Naive B cell (primary cell): ENCODE measurements at places on chromosomes 16 and 17. TPM values are rescaled to one million over a fixed set of nuclear protein-coding genes. Genes with fewer than 3 reads are reported as not detected.

Gene NOXO1
- not detected for polyA plus RNA-seq

DNA sequence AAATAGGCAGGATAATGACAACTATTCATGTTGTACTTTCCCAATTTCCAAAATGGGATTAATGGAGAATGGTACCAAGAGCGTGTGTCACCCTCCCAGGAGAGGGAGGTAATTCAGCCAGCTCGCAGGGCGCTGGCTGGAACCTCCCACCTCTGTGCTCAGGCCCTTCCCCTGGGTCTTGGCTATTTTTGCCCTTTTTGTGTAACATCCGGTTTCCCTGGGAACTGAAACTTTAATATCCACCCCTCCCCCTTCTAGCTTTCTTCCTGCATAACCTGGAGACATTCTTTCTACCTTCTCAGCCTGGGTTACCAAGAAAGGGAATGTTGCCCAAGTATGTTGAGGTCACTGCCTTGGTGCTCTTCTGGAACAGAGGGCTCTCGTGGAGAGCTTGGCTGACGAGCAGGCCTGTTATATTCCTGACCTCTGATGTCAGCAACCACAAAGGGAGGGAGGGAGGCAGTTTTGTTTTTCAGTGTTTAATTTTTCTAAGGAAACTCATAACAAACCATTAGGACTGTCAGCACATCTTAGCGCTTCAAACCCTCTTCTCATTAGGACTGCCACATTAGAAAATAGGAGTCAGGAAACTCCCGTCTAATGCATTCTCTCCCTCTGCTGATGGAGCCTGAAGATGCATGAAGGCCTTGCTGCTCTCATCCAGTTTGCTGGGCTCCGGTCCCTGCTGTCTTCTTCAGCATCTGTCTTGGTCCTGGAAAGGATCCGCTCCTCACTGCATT, 25.6 kb downstream of the ITGB3 start:
- no peaks in the 10 kb centered on the region for H3K27me3 ChIP-seq
- H3K27ac ChIP-seq, result peak overlapping the region; percentile 92
- no peaks in the 10 kb centered on the region for H3K36me3 ChIP-seq
- peak; percentile 78 for DNase-seq
- peak overlapping the region; percentile 75 for H3K4me3 ChIP-seq

- no peak for DNase-seq
- H3K36me3 ChIP-seq, result peaks cover 9% of the 10 kb centered on the region
- H3K4me3 ChIP-seq, result peak overlapping the region; percentile 89
- peak overlapping the region; percentile 78 for H3K27ac ChIP-seq
- H3K27me3 ChIP-seq, result peaks cover 11% of the 10 kb centered on the region
Measured at GRCh38 chr16:2204416-2205103, 694 bp upstream of the MLST8 start.

- H3K4me3 ChIP-seq, result peak overlapping the region; percentile 99
- H3K4me1 ChIP-seq, result peaks cover 53% of the 10 kb centered on the region
- no peaks in the 10 kb centered on the region for H3K27me3 ChIP-seq
- H3K36me3 ChIP-seq, result peaks cover 19% of the 10 kb centered on the region
Measured at GRCh38 chr17:75778861-75779249, 5.8 kb upstream of the UNK start.

Gene PDIA2
- polyA plus RNA-seq, result not detected

GRCh38 chr17:76599694-76600460, 14.2 kb upstream of the ST6GALNAC2 start:
- no peaks in the 10 kb centered on the region for H3K36me3 ChIP-seq
- no peak overlapping the region for H3K4me3 ChIP-seq
- peaks cover 11% of the 10 kb centered on the region for H3K27me3 ChIP-seq
- no peak overlapping the region for H3K27ac ChIP-seq

GRCh38 chr17:57637666-57638010, 107.5 kb downstream of the CCDC182 start:
- H3K4me1 ChIP-seq, result peaks cover 12% of the 10 kb centered on the region
- no peaks in the 10 kb centered on the region for H3K27me3 ChIP-seq
- DNase-seq, result no peak
- peaks cover 7% of the 10 kb centered on the region for H3K36me3 ChIP-seq

- DNase-seq, result no peak
- H3K36me3 ChIP-seq, result no peaks in the 10 kb centered on the region
- H3K4me1 ChIP-seq, result no peaks in the 10 kb centered on the region
- peaks cover 17% of the 10 kb centered on the region for H3K27me3 ChIP-seq
Measured at GRCh38 chr17:66281661-66282369, 20.6 kb upstream of the PRKCA start.

Gene NPIPA5
- polyA plus RNA-seq, result 0.82 TPM

GRCh38 chr17:48552466-48553189, 7.7 kb upstream of the HOXB2 start:
- no peaks in the 10 kb centered on the region for H3K36me3 ChIP-seq
- no peak for DNase-seq
- H3K27ac ChIP-seq, result no peak overlapping the region
- peaks cover 21% of the 10 kb centered on the region for H3K4me1 ChIP-seq
- no peak overlapping the region for H3K4me3 ChIP-seq

DNA sequence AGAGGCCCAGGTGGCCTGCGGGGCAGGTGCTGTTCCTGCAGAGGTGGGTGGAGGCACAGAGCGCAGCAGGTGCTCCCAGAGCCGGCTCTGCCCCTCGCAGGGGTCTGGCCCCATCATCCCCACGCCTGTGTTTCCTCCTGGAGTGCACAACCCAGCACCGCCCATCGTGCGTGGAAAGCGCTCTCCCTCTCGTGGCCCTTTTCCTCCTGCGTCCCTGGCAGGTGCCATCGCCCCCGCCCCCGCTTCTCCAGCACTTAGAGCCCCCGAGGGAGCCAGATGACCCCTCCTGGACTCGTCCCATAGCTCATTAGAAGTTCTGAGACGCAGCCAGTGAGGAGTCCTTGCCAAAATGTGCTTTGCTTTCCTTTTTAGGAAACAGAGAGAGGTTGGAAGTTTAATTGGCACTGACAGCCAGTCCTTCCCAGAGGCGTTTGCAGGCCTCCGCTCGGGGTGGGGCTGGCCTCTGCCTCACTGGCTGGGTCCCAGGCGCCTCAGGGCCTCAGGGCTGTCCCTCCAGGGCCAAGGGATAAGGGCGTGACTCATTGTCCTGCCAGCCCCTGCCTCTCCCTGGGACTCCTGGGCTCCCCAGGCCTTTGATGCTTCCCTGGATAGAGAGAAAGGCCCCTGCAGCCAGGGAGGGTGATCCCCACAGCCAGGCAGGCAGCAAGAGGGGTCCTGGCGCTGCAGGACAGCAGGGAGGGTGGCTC, 32.2 kb upstream of the CHMP6 start:
- no peak overlapping the region for H3K27ac ChIP-seq
- H3K27me3 ChIP-seq, result no peaks in the 10 kb centered on the region
- DNase-seq, result no peak
- H3K36me3 ChIP-seq, result peaks cover 2% of the 10 kb centered on the region
- no peak overlapping the region for H3K4me3 ChIP-seq

DNA sequence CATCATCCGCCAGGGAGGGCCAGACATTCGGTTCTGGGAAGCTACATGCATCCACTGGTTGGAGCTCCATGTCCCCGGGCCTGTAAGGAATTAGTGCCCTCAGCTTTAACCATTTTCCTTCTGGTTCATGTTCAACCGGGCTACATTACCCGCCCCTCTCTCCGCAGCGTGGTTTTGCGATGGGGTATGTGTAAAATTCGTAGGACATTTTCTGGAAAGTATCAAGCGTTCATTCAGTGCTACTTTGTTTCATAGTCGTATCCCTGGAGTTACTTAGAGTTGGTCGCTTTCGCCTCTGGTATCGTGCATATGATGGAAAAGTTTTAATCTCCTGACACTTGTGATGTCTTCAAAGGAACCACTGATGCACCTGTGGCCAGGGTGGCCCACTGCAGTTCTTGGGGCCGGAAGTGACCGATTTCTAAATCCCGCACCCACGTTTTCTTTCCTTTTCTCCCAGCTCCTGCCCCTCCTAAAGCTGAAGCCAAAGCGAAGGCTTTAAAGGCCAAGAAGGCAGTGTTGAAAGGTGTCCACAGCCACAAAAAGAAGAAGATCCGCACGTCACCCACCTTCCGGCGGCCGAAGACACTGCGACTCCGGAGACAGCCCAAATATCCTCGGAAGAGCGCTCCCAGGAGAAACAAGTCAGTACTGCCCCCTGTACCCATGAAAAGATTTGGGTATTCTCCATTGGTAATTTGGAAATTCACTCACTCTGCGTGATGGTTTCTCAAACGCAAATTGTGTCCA, 637 bp downstream of the RPL23A start:
- H3K27me3 ChIP-seq, result no peaks in the 10 kb centered on the region
- peaks cover 10% of the 10 kb centered on the region for H3K36me3 ChIP-seq
- H3K4me1 ChIP-seq, result peaks cover 44% of the 10 kb centered on the region

- H3K27ac ChIP-seq, result no peak overlapping the region
- peaks cover 12% of the 10 kb centered on the region for H3K27me3 ChIP-seq
- H3K4me3 ChIP-seq, result no peak overlapping the region
- no peaks in the 10 kb centered on the region for H3K36me3 ChIP-seq
Measured at GRCh38 chr16:1154887-1155331, 2.0 kb downstream of the CACNA1H start.

Gene KRT12
- polyA plus RNA-seq, result not detected

Gene CA5A
- not detected for polyA plus RNA-seq

- no peak overlapping the region for H3K4me3 ChIP-seq
- DNase-seq, result no peak
- H3K4me1 ChIP-seq, result no peaks in the 10 kb centered on the region
- H3K36me3 ChIP-seq, result no peaks in the 10 kb centered on the region
- H3K27ac ChIP-seq, result no peak overlapping the region
- peaks cover 25% of the 10 kb centered on the region for H3K27me3 ChIP-seq
Measured at GRCh38 chr16:10688291-10688690, 6.4 kb downstream of the TEKT5 start.

DNA sequence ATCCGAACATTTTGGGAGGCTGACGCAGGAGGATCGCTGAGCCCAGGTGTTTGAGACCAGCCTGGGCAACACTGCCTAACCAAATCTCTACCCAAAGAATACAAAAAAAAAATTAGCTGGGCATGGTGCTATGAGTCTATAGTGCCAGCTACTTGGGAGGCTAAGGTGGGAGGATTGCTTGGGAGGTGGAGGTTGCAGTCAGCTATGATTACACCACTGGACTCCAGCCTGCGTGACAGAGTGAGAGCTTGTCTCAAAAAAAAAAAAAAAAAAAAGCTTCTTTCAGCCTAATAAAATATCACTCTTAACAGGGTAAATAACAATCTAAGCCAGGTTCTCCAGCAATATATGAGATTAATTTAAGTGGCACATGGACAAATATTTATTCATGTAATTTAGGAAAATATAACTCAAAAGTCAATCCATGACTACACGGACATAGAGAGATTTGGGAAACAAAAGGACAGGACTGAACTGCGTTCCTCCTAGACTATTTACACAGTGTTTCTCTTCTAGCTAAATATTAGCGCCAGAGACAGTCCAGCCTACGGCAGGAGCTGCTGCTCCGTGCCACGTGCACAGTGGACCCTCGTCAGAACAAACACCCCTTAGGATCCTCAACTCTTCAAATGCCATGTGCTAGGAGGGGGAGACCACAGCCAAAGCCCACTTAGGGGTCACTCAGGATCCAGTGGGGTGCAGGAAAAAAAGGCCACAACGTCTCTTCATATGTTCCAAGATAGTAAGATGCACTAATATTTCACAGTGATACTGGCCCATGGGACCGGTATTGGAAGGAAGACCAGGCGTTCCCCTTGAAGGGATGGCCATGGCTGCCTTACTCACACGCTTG, 8.7 kb downstream of the USP36 start:
- H3K4me1 ChIP-seq, result peaks cover 15% of the 10 kb centered on the region
- H3K4me3 ChIP-seq, result no peak overlapping the region
- no peak for DNase-seq
- no peaks in the 10 kb centered on the region for H3K27me3 ChIP-seq
- H3K36me3 ChIP-seq, result peaks cover 48% of the 10 kb centered on the region

Gene KCNJ18
- polyA plus RNA-seq, result not detected

Gene CIITA
- polyA plus RNA-seq, result 130 TPM

Gene LLGL2
- 14.4 TPM for polyA plus RNA-seq

DNA sequence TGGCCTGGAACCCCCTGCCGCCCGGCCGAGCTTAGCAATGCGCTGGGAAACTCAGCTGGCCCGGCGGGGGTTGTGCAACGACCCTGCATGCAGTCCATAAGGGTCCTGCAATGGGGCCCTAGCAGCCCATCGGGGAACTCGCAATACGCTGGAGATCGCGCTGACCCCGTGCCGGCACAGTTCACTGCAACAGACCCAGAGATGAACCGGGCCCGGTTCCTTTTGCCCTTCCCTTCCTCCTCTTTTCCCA, 375 bp downstream of the SLC25A11 start:
- H3K36me3 ChIP-seq, result peaks cover 25% of the 10 kb centered on the region
- H3K27ac ChIP-seq, result no peak overlapping the region
- DNase-seq, result no peak
- H3K4me3 ChIP-seq, result peak overlapping the region; percentile 92
- peaks cover 2% of the 10 kb centered on the region for H3K27me3 ChIP-seq
- peaks cover 51% of the 10 kb centered on the region for H3K4me1 ChIP-seq

Gene C16orf96
- not detected for polyA plus RNA-seq

DNA sequence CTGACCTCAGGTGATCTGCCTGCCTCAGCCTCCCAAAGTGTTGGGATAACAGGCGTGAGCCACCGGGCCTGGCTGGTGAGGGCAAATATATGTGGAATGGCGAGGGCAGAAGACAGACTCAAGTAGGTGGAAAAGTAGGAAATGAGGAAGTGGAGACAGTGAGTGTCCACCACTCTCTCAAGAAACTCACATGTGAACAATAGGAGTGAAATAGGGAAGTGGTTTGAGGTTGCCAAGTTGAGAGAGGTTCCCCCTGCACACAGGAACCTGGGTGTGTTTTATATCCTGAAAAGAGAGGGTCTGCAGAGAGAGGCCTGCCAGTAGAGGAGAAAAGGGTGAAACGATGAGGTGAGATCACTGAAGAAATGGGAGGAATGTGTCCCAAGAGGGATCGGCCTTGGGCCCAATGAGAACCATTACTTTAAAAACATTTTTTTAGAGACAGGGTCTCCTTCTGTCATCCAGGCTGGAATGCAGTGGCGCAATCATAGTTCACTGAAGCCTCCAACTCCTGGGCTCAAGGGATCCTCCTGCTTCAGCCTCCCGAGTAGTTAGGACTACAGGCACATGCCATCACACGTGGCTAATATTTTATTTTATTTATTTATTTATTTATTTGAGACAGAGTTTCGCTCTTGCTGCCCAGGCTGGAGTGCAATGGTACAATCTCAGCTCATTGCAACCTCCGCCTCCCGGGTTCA, 17.1 kb upstream of the CORO1A start:
- H3K27me3 ChIP-seq, result no peaks in the 10 kb centered on the region
- H3K36me3 ChIP-seq, result no peaks in the 10 kb centered on the region
- DNase-seq, result peak; percentile 71
- H3K27ac ChIP-seq, result peak overlapping the region; percentile 81
- H3K4me3 ChIP-seq, result peak overlapping the region; percentile 86

- peak; percentile 45 for DNase-seq
- H3K4me3 ChIP-seq, result peak overlapping the region; percentile 53
- peaks cover 10% of the 10 kb centered on the region for H3K4me1 ChIP-seq
- H3K27ac ChIP-seq, result peak overlapping the region; percentile 79
- no peaks in the 10 kb centered on the region for H3K36me3 ChIP-seq
Measured at GRCh38 chr17:40415390-40415789, 2.3 kb downstream of the TOP2A start.

Gene ADAM11
- not detected for polyA plus RNA-seq
